ENCODE measurements at places on chromosomes 11 and 22.
A peak's percentile ranks its signal among the peaks of the same experiment; 100 is the strongest.

GRCh38 chr11:73980001-73980961 lies 2.4 kb downstream of the UCP2 start:
- peak; percentile 77 for DNase-seq

DNA sequence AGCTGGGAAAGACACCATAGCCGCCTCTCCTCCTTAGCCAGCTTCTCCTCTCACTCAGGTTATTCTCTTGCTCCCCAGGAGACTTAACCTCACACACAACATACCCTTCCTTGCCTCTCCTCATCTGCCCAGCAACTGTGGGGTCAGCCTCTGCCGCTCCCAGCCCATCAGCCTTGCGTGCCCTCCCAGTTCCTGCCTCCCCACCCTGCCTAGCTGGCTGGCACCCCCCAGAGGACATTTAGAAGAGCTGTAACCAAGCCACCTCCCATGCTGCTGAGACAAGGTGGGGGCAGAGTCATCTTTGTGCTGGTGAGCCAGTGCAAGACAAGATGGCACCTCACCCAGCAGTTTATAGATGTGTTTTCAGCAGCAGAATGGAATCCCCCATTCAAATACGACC lies 38.2 kb downstream of the TOM1 start:
- no peak for DNase-seq

- DNase-seq = no peak
These were observed 2.0 kb downstream of the FBXO3 start for GRCh38 chr11:33772300-33772699.

DNA sequence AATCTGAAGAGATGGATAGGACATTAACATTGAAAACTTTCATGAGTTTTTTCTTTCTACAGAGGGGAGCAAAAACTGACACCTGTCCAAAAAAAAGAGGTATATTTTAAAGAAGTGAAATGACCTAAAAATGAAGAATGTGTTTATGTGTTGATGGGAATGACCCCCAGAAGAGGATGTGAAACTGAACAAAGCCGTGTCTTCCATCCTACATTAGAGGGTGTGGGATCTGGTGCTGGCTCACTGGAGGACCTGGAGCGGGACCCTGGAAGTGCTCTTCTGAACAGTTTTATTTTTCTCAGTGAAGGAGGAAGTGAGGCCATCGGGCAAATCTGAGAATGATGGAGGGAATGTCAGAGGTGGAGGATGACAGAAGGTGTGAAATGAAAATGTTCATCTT lies 470.1 kb downstream of the NTM start:
- DNase-seq = no peak

DNA sequence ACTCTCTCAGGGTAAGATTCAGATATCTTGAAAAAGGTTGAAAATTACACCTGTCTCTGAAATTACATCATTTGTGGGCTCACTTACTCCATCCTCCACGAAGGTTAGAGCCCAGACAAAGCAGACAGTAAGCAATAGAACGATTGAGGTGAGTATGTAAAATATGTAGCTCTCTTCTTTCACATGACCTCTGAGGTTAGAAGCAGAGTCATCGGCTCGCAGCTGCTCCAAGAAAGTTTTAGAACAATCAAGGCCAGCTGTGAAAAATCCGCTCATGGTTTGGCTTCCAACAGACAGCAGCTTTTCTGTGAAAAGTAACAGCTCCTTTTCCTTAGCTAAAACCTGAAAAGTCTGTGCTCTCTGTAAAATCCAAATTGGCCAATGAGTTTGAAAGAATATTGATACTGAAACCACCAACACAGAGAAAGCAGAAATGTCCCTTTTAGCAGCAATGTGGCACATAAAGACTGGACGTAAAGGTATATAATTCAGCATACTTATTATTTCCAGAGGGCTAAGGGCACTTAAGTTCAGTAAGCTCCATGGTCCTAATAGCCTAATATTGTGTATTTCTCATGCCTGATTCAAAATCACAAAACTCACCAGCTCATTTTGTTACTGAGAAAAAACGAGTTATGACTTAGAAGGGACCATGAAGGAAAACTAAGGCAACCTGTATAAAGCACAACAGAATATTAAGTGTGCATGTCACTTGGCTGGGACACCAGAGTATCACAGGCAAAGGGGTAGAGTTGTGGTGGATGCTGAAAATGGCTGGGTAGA lies 78.2 kb downstream of the FAM76B start:
- no peak for DNase-seq

DNA sequence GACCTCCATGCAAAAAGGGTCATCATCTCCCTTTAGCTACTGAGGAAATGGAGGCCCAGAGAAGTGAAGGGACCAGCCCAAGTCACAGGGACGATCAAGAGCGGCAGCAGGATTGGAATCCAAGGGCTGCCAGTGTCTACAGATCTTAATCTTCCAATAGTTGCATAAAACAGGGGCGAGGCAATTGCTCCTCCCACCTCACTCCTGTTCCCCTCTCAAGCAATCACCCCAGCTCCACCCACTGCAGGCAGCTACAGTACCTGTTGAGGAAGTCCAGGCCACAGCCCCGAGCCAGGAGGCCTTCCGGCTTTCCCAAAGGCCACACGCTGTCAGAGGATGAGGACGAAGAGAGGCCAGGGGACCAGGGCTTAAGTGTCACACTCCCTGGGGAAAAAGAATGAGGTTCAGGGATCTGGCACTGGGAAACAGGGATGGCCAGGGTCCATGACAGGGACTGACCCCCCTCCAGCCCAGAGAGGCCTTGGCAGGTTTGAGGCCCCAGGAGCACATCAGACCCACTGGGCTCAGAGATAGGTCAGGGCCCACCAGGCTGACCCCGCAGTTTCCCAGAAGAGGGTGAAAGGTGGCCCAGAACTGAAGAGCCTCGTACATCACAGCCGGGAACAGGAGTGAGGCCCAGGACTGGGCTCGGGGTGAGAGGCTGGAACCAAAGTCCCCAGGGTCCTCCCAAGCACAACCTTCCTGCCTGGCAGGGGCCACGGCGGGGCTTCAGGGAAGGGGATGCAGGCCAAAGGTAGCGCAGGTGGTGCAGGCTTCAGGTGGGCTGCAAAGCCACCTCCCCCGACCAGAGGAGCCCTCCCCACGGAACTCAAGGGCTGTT lies 16.4 kb upstream of the MFNG start:
- no peak for DNase-seq

DNA sequence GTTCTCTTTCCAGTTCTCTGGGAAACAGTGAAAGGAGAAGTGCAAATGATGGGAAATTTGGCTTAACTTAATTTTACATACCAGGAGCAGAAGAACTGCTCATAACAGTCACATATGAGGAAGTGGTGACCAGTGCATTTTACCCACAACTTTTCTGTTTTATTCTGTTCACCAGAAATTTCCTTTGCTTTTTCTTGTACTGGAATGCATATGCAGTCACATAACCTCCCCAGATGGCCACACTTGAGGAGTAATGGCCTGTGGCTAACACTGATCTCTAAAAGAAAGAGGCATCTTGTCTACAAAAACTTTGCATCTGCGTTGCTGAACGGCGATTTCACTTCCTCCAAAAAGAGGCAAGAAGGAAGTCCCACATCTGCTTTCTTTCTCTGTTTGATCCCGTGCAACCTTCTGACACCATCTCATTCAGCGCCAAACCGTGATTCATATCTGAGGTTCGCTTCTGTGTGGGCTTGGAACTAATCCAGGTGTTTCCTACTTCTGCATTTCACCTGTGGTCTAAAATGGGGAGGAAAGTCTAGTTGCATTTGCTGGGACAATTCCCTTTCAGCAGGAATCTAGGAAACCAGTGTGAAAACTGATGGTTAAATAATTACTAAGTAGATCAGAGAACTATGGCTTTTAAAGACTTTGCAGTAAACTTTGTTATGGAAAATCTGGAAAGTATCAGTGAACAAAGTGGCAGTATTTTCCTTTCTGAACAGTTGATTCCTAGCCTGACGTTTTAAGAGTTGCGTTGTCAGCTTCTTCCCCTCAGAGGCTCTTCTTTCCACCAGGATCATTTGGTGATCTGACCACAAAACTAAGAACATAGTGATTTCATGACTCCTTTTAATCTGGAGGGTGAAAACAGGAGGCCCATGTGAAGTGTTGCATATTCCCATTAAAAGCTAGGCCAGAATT lies 4.2 kb upstream of the MPEG1 start:
- DNase-seq = no peak

- peak; percentile 95 for DNase-seq
These were observed 88.7 kb downstream of the TP53I11 start for GRCh38 chr11:44861849-44862557.

- no peak for DNase-seq
These were observed 459.9 kb downstream of the OPCML start for GRCh38 chr11:133072378-133072777.

- no peak for DNase-seq
These were observed 46.6 kb upstream of the MMP7 start for GRCh38 chr11:102577182-102577581.

GRCh38 chr11:102733232-102733875 lies 8.6 kb upstream of the MMP8 start:
- DNase-seq = no peak

GRCh38 chr22:30994960-30995359 lies 25.9 kb downstream of the TUG1 start:
- DNase-seq = no peak

GRCh38 chr11:62921573-62922188 lies 518 bp upstream of the CHRM1 start:
- DNase-seq = no peak

GRCh38 chr11:69889400-69890318 lies 70.4 kb upstream of the FGF3 start:
- no peak for DNase-seq

GRCh38 chr22:28978158-28978557 lies 83.5 kb downstream of the C22orf31 start:
- DNase-seq = no peak

GRCh38 chr11:94938095-94939055 lies 35.0 kb downstream of the CWC15 start:
- DNase-seq = no peak

DNA sequence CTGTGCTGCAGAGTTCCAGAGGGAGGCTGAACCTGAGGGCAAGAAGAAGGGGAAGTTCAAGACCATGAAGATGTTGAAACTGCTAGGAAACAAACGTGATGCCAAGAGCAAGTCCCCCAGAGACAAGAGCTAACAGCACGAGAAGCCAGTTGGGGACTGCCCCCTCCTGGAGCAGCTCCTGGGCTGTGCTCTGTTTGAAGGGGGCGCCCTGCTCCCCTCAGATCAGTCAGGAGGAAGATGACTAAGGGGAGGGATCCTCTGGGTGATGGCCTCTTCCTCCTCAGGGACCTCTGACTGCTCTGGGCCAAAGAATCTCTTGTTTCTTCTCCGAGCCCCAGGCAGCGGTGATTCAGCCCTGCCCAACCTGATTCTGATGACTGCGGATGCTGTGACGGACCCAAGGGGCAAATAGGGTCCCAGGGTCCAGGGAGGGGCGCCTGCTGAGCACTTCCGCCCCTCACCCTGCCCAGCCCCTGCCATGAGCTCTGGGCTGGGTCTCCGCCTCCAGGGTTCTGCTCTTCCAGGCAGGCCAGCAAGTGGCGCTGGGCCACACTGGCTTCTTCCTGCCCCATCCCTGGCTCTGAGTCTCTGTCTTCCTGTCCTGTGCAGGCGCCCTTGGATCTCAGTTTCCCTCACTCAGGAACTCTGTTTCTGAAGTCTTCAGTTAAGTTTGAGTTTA lies 12.6 kb downstream of the C22orf23 start:
- no peak for DNase-seq

GRCh38 chr22:31141551-31141950 lies 1.2 kb upstream of the PLA2G3 start:
- peak; percentile 44 for DNase-seq

- DNase-seq = no peak
These were observed 83.1 kb upstream of the MTNR1B start for GRCh38 chr11:92886243-92886905.

GRCh38 chr11:79487412-79487811 lies 46.6 kb upstream of the TENM4 start:
- DNase-seq = no peak

GRCh38 chr11:119730789-119731386 lies 1.9 kb upstream of the NECTIN1 start:
- DNase-seq = no peak

GRCh38 chr22:42432818-42433217 lies 615 bp upstream of the NFAM1 start:
- no peak for DNase-seq

DNA sequence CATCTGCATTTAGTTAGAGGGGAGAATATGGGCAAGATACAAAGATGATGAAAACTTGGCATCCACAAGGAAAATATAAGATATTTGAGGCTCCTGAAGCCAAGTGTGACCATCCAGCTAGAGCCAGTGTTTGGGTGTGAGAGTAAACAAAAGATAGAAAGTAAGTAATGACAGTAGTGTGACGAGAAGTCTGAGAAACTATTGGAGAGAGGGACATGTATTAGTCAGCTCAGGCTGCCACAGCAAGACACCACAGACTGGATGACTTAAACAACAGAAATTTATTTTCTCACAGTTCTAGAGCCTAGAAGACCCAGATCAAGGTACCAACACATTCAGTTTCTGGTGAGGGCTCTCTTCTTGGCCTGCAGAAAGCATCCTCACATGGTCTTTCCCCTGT lies 6.4 kb upstream of the CCKBR start:
- no peak for DNase-seq

GRCh38 chr11:114053406-114053805 lies 6.1 kb upstream of the ZBTB16 start:
- DNase-seq = no peak

DNA sequence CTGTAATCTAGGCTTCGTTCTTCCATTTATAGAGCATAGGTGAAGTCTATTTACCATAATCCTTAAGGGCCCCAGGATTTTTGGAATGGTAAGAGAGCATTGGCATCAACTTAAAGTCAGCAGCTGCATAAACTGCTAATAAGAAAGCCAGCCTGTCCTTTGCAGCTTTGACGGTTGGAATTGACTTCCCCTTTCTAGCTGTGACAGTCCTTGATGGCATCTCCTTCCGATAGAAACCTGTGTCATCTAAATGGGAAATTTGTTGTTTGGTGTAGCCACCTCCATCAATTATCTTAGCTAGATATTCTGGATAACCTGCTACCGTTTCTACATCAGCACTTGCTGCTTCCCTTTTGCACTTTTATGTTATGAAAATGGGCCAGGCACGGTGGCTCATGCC lies 58.0 kb upstream of the GLYATL1B start:
- no peak for DNase-seq

- no peak for DNase-seq
These were observed 12.0 kb downstream of the YWHAH start for GRCh38 chr22:31956360-31956759.

GRCh38 chr11:115618428-115618827 lies 114.2 kb upstream of the CADM1 start:
- no peak for DNase-seq

- no peak for DNase-seq
These were observed 21.2 kb upstream of the BLID start for GRCh38 chr11:122137078-122137793.

- DNase-seq = no peak
These were observed 516.6 kb downstream of the BUD13 start for GRCh38 chr11:116256215-116256614.

GRCh38 chr11:124656774-124657630 lies 16.5 kb downstream of the SIAE start:
- DNase-seq = no peak

GRCh38 chr22:27610863-27611786 lies 190.4 kb downstream of the MN1 start:
- no peak for DNase-seq

- no peak for DNase-seq
These were observed 287.8 kb upstream of the CNTN5 start for GRCh38 chr11:98732947-98733346.

All from natural killer cell treated with Interleukin-12 subunit alpha and Interleukin-12 subunit beta and Interleukin-15 and Interleukin-18, amount 100 ng/mL, for 72 hours (primary cell).